ENCODE measurements at places on chromosomes 3 and 15. TPM values are rescaled to one million over a fixed set of nuclear protein-coding genes. Genes with fewer than 3 reads are reported as not detected.

Gene GRK7
- total RNA-seq: 0.25 TPM

Gene RLBP1
- not detected for total RNA-seq

Gene MESP2
- not detected for total RNA-seq

Gene AGTR1
- not detected for total RNA-seq

Gene CD96
- 215 TPM for total RNA-seq

Gene CLDN16
- total RNA-seq: not detected

Gene ITPR1
- 72.8 TPM for total RNA-seq

Gene GREM1
- not detected for total RNA-seq

Gene PRSS50
- total RNA-seq: not detected

Gene SH3GL3
- not detected for total RNA-seq

Measured in CD4-positive, alpha-beta memory T cell (primary cell).